ENCODE measurements at places on chromosomes 7 and 10. TPM values are rescaled to one million over a fixed set of nuclear protein-coding genes. Genes with fewer than 3 reads are reported as not detected.

DNA sequence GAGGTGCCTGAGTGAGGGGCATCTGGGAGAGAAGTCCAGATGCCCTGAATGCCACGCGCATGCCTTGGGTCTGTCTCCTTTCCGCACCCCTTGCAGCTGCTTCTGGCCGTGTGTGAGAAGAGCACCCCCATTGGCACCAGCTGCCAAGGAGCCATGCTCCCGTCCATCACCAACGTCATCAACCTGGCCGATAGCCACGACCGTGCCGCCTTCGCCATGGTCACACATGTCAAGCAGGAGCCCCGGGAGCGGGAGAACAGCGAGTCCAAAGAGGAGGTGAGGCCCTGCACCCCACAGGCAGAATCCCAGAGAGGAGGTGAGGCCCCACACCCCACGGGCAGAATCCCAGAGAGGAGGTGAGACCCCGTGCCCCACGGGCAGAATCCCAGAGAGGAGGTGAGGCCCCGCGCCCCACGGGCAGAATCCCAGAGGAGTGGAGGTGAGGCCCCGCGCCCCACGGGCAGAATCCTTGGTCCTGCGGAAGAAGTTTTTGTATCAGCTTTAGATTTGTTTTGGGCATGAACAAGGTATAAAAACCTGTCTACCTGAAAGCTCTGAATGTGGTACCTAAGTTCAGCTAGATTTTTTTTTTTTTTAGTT is 91.8 kb downstream of the TRRAP start:
- no peaks in the 10 kb centered on the region for H3K4me1 ChIP-seq
- peaks cover 100% of the 10 kb centered on the region for H3K36me3 ChIP-seq
- DNase-seq, result no peak
- no peak overlapping the region for H3K4me3 ChIP-seq
- H3K27ac ChIP-seq, result no peak overlapping the region

- H3K27ac ChIP-seq, result peak overlapping the region; percentile 51
- H3K4me3 ChIP-seq, result no peak overlapping the region
- peaks cover 18% of the 10 kb centered on the region for H3K4me1 ChIP-seq
- no peaks in the 10 kb centered on the region for H3K36me3 ChIP-seq
- no peaks in the 10 kb centered on the region for H3K27me3 ChIP-seq
- DNase-seq, result peak; percentile 80
These were observed 237.2 kb upstream of the KAT6B start for GRCh38 chr10:74589226-74589673.

DNA sequence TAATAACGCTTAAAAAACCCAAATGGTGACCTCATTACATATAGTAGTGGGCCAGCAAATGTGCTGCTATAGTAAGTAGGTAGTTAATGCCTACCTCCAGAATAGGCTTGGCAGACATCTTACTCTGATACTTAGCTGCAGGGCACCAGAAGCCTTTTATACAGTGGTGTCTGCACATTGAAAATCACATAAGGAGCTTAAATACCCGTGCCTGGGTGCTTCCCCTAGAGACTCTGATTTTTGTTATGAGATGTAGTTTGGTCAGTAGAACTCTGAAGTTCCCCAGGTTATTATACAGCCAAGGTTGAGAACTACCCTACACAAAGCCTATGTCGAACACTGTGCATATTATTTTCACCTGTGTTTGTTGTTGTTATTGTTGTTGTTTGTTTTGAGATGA is 47.2 kb downstream of the ANKIB1 start:
- peaks cover 18% of the 10 kb centered on the region for H3K4me1 ChIP-seq
- no peak overlapping the region for H3K27ac ChIP-seq
- H3K36me3 ChIP-seq, result no peaks in the 10 kb centered on the region
- DNase-seq, result no peak

DNA sequence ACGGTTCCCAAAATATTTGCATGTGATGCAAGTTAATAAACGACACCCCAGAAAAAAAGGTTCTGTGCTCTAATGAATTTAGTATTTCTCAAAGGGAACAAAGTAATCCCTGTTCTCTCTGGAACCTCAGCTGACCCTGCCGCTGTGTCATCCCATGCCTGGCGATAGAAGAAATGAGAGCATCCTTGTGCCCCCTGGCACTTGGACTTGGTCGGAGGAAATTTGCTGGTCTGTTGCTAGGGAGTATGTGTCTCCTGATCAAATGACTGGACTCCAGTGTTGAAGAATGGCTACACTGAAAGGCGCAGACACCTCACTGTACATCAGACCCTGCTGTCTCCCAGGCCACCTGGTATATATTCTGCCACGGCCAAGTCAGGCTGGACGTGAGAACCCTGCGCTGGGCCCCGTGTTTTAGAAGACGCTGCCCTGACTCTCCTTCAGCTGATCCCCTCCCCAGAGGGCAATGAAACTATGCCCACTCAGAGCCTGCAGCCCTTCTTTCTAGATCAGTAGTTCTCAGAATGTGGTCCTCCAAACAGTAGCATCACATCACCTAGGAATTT is 67.2 kb downstream of the THNSL1 start:
- no peak overlapping the region for H3K27ac ChIP-seq
- DNase-seq, result no peak
- no peak overlapping the region for H3K4me3 ChIP-seq
- peaks cover 23% of the 10 kb centered on the region for H3K4me1 ChIP-seq
- H3K36me3 ChIP-seq, result no peaks in the 10 kb centered on the region

DNA sequence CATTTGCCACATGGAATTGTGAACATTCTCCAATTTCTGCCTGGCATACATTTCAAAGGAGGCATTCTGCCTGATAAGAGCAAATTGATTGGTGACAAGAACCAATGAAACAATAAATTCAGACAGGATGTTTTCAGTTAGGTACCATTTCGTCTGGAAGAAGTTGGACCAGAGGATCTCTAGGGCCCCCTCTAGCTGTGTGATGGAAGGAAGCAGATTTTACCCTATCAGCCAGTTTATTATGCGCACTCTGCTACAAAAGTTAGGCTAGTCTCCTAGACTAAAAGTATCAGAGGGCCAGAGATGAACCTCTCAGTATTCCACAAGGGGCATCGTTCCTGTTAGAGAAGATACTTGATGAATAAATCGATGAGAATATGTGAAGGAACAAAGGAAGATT is 118.0 kb downstream of the BUB3 start:
- no peak overlapping the region for H3K4me3 ChIP-seq
- peaks cover 16% of the 10 kb centered on the region for H3K27me3 ChIP-seq
- H3K36me3 ChIP-seq, result no peaks in the 10 kb centered on the region
- no peak for DNase-seq
- no peak overlapping the region for H3K27ac ChIP-seq

- H3K27ac ChIP-seq, result no peak overlapping the region
- no peak for DNase-seq
- no peak overlapping the region for H3K4me3 ChIP-seq
- H3K4me1 ChIP-seq, result no peaks in the 10 kb centered on the region
- no peaks in the 10 kb centered on the region for H3K36me3 ChIP-seq
- H3K27me3 ChIP-seq, result no peaks in the 10 kb centered on the region
These were observed 317.4 kb downstream of the BMPER start for GRCh38 chr7:34222722-34223121.

- H3K4me1 ChIP-seq, result peaks cover 7% of the 10 kb centered on the region
- H3K27ac ChIP-seq, result no peak overlapping the region
- DNase-seq, result no peak
- H3K36me3 ChIP-seq, result no peaks in the 10 kb centered on the region
- peak overlapping the region; percentile 47 for H3K4me3 ChIP-seq
- H3K27me3 ChIP-seq, result peaks cover 36% of the 10 kb centered on the region
These were observed 1.4 kb downstream of the ST8SIA6 start for GRCh38 chr10:17453035-17453372.

- H3K4me3 ChIP-seq, result no peak overlapping the region
- no peaks in the 10 kb centered on the region for H3K36me3 ChIP-seq
These were observed 16.9 kb upstream of the ZFAND2A start for GRCh38 chr7:1176891-1177373.

DNA sequence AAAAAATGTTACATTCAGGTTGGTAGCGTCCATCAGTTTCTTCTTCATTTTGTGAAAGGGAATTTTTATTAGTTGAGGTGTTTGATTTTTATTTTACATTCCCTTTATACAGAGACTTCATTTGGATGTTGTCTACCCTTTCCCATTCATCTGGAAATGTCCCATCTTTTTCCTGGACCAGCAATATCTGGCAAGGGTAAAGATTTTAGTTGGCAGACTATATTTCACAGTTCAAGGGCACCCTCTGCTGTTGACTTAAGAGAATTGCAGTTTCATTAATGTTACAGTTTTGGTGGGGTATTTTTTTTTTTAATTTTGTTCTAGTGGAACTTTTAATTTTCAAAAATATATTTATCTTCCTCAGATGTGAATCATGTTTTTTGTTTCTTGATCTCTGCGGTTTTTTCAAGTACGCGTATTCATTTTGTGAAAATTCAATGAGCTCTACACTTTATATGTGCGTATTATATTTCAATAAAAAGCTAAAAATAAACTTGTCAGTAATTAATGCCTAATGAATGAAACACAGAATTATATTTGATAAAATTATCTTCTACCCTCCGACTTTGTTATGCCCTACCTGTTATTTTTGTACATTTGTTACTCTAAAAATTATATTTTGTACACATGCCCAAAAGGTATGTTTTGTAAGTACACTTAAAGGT is 97.9 kb upstream of the KLF14 start:
- no peaks in the 10 kb centered on the region for H3K36me3 ChIP-seq
- no peaks in the 10 kb centered on the region for H3K4me1 ChIP-seq
- H3K27me3 ChIP-seq, result no peaks in the 10 kb centered on the region
- DNase-seq, result peak; percentile 73
- no peak overlapping the region for H3K4me3 ChIP-seq
- H3K27ac ChIP-seq, result no peak overlapping the region

DNA sequence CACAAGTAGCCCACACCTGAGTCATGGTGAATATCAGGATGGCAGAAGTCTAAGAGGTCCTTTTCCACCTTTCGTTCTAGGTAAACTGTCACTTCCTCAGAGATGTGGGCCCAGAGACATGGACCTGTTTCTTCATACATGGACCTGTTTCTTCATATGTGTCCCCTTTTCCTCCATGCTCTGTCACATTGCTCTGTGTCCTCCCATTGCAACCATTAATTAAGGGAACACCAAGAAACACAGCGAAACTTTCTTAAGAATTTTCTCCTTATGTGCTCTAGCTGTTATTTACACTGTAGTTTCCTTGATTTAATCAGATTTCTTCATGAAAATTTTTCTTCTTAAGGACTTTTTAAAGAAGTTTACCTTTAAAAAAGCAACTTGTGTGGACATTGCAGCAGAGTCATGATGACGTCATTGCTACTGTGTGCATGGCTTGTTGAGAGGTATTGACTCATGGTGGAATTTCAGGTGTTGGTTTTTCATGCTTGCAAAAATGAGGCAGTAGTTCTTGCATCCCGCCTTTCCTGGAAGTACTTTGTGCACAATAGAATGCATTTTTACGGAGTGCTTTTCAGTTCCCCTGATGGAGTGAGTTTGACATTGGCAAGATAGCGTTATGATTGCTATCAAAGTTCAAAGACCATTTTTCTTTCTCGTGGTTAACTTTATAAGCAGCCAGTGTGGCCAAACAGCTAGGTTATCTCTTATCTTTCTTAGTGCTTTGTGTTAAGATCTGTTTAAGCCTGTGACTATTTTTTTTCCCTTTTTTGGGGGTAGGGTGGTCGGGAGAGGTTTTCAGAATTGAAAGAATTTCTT is 37.7 kb downstream of the CFAP58 start:
- no peak overlapping the region for H3K27ac ChIP-seq
- DNase-seq, result peak; percentile 78
- no peaks in the 10 kb centered on the region for H3K36me3 ChIP-seq
- no peaks in the 10 kb centered on the region for H3K4me1 ChIP-seq

GRCh38 chr7:157493776-157494175 is 157.0 kb downstream of the DNAJB6 start:
- no peak overlapping the region for H3K27ac ChIP-seq
- H3K4me1 ChIP-seq, result no peaks in the 10 kb centered on the region
- DNase-seq, result peak; percentile 11
- H3K36me3 ChIP-seq, result no peaks in the 10 kb centered on the region
- no peak overlapping the region for H3K4me3 ChIP-seq

GRCh38 chr10:6409971-6410643 is 170.0 kb downstream of the PRKCQ start:
- H3K27me3 ChIP-seq, result no peaks in the 10 kb centered on the region
- no peak overlapping the region for H3K4me3 ChIP-seq
- H3K27ac ChIP-seq, result no peak overlapping the region
- peaks cover 18% of the 10 kb centered on the region for H3K4me1 ChIP-seq
- DNase-seq, result no peak

GRCh38 chr7:66430164-66430545 is 198.5 kb upstream of the KCTD7 start:
- H3K27me3 ChIP-seq, result no peaks in the 10 kb centered on the region
- peaks cover 41% of the 10 kb centered on the region for H3K36me3 ChIP-seq
- no peak for DNase-seq
- no peaks in the 10 kb centered on the region for H3K4me1 ChIP-seq
- H3K4me3 ChIP-seq, result no peak overlapping the region

- no peak overlapping the region for H3K4me3 ChIP-seq
- no peak for DNase-seq
- H3K27ac ChIP-seq, result no peak overlapping the region
- H3K4me1 ChIP-seq, result no peaks in the 10 kb centered on the region
These were observed 89.8 kb downstream of the PCLO start for GRCh38 chr7:83072576-83073517.

DNA sequence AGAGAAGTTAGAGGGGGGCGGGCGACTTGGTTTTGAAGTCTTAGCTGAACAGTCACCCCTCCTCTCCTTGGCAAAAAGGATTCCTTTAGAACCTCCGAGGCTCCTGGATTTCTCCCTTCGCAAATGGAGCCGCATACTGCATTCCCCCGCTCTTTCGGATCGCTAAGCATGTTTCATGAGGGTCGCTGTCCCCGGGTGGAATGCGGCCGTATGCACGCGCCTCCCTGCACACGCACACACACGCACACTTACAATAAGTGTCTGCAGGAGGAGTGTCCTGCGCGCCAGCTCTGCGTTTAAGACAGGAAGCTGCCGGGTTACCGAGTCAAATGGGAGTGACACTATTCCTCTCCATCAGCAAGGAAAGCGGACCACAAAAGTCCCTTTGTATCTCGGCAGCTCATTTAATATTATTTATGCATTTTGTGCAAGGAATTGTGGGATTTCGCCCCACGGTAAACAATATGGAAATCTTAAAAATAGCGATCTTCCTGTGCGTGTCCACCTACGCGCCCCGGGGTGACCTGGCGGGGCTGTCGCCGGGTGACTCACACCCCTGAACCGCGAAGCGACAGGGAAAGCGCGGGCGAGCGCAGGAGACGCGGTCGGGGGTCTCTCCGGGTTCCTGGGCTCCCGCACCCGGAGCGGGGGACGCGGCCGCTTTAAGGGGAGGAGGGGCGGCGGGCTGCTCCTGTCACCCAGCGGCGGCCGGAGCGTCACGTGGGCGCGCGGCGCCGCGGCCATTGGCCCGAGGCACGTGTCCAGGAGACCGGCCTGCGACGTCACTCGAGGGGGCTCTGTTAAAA is 988 bp upstream of the EN2 start:
- peak overlapping the region; percentile 38 for H3K4me3 ChIP-seq
- H3K4me1 ChIP-seq, result peaks cover 62% of the 10 kb centered on the region
- H3K36me3 ChIP-seq, result no peaks in the 10 kb centered on the region

DNA sequence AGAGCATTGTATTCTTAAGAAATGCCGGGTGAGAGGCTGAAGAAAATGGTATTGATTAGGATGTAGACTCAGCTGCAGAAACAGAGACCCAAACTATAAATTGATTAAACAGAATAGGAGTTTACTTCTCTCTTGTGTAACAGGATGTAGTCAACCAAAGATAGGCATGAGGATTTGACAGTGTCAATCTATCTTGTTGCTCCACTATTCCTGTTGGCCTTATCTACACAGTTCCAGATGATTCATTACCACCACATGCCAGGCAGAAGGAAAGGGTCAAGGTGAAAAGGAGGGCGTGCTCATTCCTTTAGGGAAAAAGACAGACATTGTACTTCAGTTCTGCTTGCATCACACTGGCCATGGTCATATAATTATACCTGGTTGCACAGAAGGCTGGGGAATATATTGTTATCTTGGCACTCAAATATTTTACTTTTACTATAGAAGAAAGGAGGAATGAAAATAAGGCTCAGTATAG is 11.9 kb upstream of the DMTF1 start:
- no peak overlapping the region for H3K4me3 ChIP-seq
- H3K27me3 ChIP-seq, result no peaks in the 10 kb centered on the region
- DNase-seq, result no peak

ICA1 gene
- 458 TPM for total RNA-seq

TAC1 gene
- total RNA-seq, result 1.3 TPM

KCND2 gene
- total RNA-seq, result 1.3 TPM

All from stomach (tissue), 19 donors.